ENCODE measurements at places on chromosomes 11 and 22.

DNA sequence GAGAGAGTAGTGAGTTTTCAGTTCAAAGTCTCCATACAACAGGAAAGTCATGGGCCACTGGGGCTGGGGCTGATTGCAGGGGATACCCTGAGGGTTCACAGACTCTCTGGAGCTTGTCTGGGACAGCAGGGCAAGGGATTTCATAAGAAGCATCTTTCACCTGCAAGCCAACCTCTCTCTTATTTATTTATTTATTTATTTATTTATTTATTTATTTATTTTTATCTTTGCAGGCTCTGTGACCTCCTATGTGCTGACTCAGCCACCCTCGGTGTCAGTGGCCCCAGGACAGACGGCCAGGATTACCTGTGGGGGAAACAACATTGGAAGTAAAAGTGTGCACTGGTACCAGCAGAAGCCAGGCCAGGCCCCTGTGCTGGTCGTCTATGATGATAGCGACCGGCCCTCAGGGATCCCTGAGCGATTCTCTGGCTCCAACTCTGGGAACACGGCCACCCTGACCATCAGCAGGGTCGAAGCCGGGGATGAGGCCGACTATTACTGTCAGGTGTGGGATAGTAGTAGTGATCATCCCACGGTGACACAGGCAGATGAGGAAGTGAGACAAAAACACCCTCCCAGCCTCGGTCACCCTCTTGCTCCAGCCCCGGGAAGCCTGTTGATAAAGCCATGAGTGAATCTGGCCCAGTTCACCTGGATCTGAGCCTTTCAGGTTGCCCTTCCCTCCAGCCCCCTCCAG, 68.4 kb downstream of the GGTLC2 start:
- no peak for DNase-seq

DNA sequence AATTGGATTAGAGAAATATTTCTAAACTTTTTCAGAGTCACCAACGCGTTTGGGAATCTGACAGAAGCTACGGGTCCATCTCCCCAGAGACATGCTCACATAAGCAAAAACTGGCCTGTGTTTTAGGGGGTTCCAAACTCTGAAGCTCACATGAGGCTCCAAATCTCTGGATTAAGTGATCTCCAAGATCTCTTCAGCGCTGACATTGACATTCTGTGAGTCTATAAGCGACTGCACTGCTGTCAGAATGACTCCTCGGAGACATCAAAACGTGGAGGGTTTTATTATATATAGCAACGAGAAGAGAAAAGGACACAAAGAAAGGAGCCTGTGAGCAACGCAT, 642 bp upstream of the SIK2 start:
- no peak for DNase-seq

DNA sequence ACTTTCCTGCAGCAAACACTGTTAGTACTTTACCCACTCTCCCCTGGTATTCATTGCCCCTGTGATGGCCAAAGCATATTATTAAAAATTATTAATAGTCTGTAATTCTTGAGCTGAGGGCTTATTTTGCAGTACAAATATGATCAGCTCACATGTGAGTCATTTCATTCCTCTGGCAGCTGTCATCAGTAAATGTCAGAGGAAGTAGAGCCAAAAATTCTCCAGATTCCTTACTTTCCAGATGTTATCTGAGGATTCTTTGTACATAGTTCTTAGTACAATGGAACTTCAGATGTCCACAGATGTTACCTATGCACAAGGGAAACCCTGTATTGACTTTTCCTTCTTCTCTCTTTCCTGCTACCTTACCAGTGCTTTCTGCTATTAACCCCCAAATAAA, 12.5 kb downstream of the OR5B3 start:
- DNase-seq = no peak

DNA sequence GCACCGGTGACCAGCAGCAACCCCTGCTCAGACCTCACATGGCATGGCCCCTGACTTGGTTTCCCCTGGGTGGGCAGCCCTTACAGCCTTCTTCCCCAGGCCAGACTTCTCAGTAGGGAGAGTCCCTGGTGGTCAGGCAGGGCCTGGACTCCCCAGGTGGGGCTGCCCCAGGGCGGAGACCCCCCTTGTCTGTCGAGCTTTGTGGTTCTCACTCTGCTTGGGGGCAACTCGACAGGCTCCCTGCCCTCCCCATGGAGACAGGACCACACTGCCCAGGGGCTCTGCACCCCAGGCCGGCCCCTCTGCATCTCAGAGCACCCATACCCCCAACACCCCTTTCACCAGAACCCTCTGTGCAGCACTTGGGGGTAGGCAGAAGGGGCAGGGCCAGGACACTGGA, 87.7 kb downstream of the MORC2 start:
- no peak for DNase-seq

DNA sequence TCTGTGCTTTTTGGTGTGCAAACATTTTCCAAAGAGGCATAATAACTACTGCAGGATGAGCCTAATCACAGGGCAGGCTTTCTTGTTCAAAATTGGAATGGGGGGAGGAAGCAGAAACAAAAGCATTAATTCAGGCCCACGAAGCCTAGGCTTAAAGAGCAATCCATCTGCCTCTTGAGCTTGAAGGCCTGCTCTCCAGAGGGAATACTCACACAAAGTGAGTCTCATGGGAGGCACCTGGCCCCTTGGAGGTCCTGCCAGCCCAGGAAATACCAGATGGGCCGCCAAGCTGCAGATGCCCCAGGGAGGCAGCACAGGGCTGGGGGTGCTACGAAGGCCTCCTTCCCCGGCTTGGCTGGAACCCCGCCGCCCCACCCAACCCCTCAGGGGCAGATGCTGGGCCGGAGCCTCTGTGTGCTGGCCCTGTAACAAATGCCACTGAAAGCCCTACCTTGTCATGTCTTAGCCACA, 39.3 kb upstream of the COMT start:
- no peak for DNase-seq

GRCh38 chr22:50306753-50307749, at the start of gene PLXNB2:
Gene PLXNB2, minus strand, starts transcription at chr22:50307646. Its CDS starts 17,062 bp downstream, at chr22:50290584.
- DNase-seq = no peak

DNA sequence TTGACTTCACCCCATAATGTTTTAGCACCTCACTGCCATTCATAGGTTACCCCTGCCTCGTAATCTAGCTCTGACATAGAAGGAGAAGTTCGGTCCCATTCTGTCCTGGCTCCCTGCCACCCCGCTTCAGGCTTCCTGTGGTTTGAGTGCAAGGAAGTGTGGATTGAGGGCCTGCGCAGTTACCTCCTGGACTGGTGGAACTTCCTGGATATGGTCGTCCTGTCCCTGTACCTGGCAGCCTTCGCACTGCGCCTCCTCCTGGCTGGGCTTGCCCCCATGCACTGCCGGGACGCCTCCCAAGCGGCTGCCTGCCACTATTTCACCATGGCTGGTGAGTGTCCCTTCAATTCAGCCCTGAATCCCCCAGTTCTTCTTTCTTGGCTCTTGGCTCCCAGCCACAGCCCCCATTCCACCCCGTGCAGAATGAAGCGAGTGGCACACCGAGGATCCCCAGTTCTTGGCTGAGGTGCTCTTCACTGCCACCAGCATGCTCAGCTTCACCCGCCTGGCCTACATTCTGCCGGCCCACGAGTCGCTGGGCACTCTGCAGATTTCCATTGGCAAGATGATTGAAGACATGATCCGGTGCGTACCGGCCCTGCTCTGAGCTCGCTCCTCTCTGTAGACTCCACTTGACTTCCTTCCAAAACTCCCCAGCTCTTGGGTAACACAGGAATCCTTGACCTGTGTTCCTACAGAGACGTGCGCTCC, 15.4 kb downstream of the ART5 start:
- DNase-seq = no peak

DNA sequence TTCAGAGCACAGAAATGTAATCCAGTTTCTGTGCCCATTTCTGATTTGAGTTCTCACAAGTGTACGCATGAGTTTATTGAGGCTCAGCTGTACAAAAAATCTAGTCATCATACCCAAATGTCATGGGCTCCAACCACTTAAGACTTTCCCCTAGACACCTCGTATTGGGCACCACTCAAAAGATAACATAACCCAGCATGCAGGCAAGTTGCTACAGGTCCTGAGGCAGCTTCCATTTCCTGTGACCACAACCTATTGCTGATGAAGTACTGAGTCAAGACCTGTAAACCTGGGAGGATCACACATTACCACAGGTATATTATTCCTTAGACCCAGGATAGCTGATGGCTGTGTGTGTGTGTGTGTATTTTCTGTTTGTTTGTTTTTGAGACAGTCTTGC, 95.2 kb downstream of the MRTFA start:
- DNase-seq = no peak

GRCh38 chr11:110336054-110336453, 39.6 kb upstream of the RDX start:
- no peak for DNase-seq

DNA sequence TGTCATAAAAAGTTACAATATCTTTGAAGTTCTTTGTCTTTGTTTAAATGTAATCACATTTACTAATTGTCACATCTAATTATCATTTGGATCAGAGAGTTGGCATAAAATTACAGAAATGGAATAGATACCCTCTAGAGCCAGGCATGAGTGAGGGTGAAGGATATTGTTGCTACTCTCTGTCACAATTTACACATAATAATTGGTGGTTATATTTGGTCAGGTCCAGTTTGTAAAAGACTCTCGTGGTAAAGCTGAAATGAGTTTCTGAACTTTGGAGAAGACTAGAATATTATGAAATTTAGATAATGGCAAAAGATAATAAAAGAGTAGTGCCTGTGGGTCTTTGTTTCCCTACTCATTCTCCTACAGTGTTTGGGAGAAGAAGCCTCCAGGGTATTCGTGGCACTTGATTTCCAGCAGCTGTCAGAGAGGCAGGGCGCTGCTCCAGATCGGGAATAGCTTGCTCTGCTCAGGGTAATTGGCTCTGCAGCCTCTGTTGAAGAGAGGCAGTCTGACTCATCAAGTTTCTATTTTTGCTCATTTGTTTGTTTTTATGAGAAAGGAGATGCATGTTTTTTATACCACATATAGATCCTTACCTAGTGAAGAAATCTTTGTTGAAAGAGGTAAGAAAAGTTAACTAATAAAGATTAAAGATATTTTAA, 349.9 kb downstream of the CNTN5 start:
- DNase-seq = no peak

- no peak for DNase-seq
Measured at GRCh38 chr11:22554221-22554620, 71.4 kb downstream of the FANCF start.

DNA sequence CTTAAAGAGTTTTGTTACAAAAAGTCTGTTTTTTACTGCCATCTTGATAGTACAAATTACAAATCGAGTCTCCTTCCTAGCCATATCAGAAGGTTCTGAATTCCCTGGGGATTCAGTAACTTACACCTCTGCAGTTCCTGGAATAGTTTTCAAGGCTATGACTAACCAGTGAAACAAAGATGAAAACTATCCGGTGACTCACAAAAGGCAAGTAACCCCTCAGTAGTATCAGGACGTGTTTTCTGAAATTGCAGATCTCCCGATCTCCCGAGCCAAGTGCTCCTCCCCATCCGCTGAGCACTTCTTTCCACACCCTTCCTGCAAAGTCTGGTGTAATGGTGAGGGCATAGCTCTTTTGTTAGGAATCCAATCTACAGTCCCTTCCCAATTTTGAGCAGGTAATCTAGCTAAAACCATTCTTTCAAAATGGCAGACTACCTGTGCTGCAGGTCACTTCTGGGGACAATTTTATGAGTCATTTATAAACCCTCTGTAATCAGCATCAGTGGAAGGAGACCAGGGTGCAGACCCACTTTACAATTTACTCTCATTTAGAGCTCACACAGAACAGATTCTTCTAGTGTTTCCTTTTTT, 7.7 kb downstream of the E2F8 start:
- no peak for DNase-seq

DNA sequence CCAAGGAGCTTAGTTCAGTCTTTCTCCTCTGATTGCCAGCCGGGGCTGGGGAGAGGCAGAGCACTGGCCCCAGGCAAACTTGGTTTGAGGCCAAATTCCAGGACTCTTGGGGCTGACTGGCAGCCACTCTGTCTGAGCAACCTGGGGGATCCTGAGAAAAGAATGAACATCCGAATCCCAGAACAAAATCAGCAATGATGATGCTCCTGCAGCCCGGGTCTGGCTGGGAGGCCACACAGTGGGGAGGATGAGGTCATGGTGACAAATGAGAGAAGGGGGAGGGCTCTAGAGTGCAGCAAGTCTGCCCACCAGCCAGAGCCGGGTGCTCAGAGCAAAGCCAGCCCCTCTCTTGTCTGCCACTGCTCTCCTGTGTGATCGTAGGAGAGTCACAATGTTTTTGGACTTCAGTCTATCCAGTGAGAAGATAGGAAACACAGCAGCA, 71.8 kb upstream of the PAX6 start:
- no peak for DNase-seq

DNA sequence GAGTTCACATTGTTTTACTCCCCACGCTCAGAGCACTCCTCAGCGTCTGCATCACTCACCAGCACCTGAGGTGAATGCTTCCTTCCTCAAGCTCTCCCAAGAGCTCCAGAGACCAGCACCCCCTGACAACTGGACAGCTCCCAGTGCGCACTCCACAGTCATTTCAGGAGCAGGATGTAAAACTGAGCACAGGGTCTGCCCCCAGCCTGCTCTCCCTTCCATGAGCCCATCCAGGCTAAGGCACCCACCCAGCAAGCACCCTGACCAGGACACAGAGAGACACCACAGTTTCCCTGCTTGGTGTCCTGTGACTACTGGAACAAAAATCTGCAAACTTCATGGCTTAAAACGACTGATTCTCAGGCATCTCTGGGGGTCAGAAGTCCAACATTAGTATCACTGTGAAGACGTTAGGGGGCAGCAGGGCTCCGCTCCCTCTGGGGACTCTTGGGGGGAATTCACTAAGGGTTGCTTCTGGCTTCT, 3.3 kb downstream of the SCGB1D2 start:
- DNase-seq = no peak

- DNase-seq = peak; percentile 12
Measured at GRCh38 chr11:123853038-123853437, 32.4 kb downstream of the TMEM225 start.

DNA sequence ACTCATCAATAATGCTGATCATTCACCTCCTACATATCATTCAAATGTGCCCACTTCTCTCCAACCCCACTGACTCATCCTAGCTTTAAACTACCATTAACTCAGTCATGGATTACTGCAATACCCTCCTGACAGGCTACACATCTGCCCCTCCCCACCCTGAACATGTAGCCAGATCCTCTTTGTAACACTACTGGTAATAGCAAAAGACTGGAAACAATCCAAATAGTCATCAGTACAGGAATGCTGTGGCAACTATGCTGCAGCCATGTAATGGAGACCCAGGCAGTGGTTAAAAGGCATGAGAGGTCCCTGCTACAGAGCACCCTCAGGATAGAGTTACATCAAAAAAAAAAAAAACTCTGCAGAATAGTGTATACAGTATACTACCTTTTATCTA, 16.6 kb downstream of the SLC43A3 start:
- no peak for DNase-seq

DNA sequence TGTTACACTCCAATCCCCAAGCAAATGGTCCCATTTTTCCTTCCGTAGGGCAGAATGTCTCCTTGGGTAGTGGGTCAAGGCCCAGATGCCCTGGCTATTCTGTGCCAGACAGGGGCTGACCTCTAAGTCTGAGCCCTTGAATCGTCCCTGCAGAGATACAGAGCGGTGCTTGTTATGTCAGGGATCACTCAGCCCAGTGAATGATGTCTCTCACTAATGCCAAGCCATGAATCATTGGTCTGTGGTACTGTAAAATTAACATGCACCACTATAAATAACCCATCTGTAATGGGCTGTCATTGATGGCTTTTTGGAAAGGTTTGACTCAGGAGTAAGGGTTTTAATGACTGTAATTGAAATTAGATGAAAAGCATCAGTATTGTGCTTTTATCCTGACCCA, 35.3 kb upstream of the KIRREL3 start:
- no peak for DNase-seq

- no peak for DNase-seq
Measured at GRCh38 chr11:133065847-133066485, 466.3 kb downstream of the OPCML start.

GRCh38 chr11:68007498-68008380, 2.4 kb upstream of the ALDH3B1 start:
- no peak for DNase-seq
